ENCODE measurements at places on chromosomes 1 and 21.

DNA sequence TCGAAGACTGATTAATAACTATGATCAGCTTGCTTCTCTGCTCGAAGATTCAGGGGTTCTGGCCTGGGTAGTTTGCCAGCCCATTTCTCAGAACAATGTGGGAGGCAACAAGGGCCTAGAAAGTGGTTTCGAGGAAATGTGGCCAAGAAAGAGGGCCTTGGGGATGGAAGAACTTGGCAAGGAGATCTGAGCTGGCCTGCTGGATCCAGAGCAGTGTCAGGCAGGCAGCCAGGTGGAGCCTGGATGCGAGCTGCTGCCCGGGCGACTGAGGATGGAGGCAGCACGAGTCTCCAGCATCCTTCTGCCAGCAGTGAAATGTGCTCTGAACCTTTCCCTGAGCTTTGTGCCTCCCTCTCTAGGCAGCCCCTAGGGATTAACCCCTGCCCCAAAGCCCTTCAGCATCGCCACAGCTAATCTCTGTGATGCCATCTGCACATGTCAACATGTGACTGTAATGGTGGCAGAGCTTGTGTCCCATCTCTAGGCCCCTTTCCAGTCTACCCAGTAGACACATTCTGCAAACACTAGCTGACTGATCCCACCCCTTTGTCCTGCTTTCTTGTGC is 61.0 kb upstream of the NEK2 start:
- DNase-seq = no peak

GRCh38 chr1:162656266-162656665 is 24.0 kb downstream of the DDR2 start:
- DNase-seq = no peak

DNA sequence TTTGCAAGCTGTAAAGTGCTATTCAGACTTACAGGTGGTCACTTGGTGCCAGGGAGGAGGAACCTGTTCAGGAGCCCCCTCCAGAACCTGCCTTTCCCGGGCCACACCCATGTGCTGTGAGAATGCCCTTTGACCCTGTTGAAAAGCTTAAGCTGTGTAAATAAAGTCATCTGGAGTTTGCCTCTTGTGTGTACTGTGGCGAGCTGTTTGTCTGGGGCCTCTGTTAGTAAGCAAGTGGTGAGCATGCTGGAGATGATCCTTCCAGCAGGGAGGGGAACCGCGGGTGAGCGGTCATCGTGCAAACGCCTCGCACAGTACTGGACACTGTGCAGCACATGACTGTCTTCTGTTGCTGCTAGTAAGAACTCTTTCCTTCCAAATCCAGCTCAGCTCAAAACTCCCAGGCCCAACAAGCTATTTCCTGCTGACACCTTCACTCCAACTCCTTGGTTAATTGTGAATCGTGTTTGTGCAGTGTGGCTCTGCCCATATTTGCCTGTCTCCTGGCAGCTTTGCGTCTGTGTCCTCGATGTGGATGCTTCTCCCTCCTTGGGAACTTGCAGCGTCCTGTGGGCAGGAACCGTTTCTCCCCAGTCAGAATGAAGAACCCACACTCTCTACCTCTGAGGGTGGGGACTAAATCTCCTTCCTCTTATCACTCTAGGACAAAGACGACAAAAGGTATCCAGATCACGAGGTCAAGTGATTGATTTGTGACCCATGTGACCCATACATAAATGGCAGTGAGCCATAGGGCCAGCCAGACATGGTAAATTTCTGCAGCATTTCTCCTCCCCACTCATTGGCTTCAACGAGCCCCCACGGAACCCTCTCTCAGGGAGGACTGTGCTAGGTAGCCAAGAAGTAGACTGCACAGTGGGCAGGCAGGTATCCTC is 13.9 kb upstream of the BTG2 start:
- no peak for DNase-seq

GRCh38 chr1:234368320-234369032 is 4.8 kb upstream of the COA6 start:
- no peak for DNase-seq

DNA sequence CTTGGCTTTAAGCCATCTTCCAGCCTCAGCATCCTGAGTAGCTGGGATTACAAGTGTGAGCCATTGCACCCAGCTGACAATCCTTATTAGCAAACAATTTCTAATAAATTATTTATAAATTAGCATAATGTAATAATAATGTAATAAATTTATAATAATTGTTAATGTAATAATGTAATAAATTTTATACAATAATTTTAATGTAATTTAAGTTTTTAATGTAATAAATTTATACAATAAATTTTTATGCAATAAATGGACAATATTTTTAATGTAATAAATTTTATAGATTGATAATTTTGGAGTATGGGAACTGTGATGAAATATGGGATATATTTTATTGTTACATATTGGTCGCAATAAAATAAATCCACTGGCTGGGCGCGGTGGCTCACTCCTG is 1457.5 kb downstream of the KCNT2 start:
- DNase-seq = no peak

GRCh38 chr1:52674497-52675384 is 23.4 kb downstream of the COA7 start:
- DNase-seq = no peak

GRCh38 chr1:235069577-235070563 is 58.8 kb downstream of the TOMM20 start:
- DNase-seq = peak; percentile 93

- DNase-seq = no peak
Observed at GRCh38 chr21:26581818-26582217, 8.7 kb upstream of the CYYR1 start.

GRCh38 chr1:201104141-201104540 is 8.1 kb downstream of the CACNA1S start:
- no peak for DNase-seq

- DNase-seq = no peak
Observed at GRCh38 chr1:192601567-192601966, 26.0 kb downstream of the RGS1 start.

GRCh38 chr1:172185996-172186395 is 234.5 kb upstream of the C1orf105 start:
- DNase-seq = no peak

DNA sequence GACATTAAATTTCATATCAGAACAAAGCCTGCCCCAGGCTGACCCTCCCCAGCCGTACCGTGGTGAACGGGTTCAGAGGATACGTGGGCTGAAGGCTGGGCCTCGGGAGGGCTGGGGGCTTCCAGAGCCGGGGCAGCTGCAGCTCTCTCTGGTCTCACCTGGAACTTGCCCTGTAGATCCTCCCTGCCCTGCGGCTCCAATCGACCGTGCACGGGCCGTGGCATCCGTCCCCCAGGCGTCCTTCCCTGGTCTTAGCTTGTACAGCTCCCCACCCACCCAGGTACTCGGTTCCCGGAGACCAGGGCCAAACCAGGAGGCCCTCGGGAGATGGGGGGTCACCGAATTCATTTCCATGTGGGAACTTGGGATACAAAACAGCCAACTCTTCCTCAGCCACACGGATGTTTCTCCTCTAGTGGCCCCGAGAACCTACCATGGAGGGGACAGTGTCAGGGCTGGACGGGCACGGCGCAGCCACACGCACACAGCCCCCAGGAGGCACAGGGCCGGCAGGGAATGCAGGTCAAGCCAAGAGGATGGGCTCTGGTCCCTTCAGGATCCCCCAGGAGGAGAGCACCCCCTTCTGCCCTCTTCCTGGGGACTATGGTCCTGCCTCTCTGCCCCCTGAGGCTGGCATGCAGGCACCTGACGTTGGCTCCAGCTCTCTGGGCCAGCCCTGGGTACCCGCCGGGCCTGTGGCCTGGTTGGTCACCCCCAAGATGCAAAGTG is 3.1 kb downstream of the B3GALT6 start:
- DNase-seq = no peak

GRCh38 chr1:222892137-222892769 is 77.4 kb downstream of the DISP1 start:
- DNase-seq = peak; percentile 64

GRCh38 chr1:110476028-110476765 is 25.2 kb downstream of the PROK1 start:
- DNase-seq = no peak

DNA sequence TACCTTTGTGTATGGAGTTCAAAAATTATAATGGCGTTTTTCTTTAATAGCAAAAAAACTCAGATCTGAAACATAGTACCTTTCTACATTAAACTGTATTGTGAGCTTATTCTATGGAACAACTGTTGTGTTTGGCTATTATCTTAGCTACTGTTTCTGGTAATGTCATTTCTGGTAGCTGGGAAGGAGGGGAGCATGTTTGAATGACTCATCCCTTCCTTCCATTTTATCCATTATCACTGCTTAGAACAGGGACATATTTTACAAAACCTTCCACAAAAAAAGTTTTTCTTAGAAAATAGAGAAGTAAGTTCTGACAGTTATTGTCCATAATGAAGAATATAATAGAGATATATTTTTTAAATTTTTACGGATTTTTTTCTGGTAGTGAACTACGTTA is 128.3 kb downstream of the NRDC start:
- no peak for DNase-seq

- DNase-seq = no peak
Observed at GRCh38 chr1:160459056-160459455, 58.7 kb downstream of the VANGL2 start.

- no peak for DNase-seq
Observed at GRCh38 chr21:20999659-21000058, 1.4 kb downstream of the NCAM2 start.

- DNase-seq = no peak
Observed at GRCh38 chr21:22476726-22477646, 1478.8 kb downstream of the NCAM2 start.

DNA sequence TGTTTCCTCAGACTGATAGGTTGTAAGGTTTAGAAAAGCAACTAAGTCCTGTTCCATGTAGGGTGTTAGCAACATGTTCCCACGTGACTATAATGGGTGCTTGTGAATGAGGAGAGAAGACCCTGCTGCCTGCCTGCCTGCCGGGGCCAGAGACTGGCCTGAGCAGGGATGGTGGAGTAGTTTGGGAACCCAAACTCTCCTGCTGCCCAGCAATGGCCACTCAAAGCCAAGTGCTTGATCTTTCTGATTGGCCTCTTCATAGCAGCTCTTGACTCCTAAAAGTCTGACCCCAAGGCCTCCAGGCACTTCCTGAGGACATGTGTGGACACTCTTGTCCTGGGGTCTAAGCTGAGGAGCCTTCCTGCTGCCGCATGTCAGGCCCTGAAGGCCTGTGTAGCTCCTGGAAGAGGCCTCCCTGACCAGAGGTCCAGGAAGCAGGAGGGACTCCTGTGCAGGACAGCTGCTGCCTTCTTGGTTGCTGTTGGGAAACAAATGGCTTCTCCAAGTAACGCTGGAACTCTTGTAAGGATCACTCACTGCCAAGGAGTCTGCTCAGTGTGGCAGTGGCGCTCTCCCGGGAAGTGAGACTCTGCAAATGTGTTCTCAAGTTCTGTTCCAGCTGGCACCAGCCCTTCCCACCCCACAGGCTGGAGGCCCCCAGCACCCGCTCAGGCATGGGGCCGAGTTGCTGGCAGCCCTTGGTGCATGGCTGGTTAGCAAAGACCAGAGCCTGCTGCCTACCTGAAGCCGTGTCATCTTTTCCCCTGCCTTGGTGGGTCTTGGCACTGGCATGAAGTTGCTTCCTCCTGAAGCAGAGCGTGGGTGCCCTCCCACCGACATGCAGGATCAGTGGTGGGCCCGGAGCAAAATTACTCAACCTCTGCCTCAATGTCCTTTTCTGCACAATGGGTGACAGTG is 35.5 kb downstream of the MAN1C1 start:
- DNase-seq = no peak

GRCh38 chr1:2546515-2547209 is 9.5 kb upstream of the TNFRSF14 start:
- no peak for DNase-seq

- peak; percentile 84 for DNase-seq
Observed at GRCh38 chr1:221886743-221887414, 145.0 kb upstream of the DUSP10 start.

DNA sequence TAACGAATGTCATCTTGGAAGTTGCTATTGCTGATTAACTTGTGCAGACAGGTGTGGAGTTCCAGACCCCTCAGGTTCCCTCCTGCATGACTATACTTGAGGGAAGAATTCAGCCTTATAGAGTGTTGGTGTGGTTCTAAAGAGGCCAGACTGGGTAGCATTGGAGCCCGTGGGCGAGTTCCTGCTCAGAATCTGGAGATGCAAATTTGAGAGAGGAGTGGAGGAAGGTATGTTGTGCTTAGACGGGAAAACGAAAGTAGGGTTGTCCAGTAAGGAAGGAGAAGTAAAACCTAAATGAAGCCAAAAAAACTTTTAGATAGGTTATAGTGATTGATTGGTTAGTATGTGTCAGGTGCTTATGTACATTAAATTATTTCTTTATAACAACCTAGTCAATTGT is 79.2 kb downstream of the ZNF326 start:
- DNase-seq = no peak

GRCh38 chr1:222616525-222616924 is 1.4 kb upstream of the MIA3 start:
- peak; percentile 61 for DNase-seq

GRCh38 chr21:45308194-45309068 is 20.7 kb upstream of the POFUT2 start:
- DNase-seq = no peak

- DNase-seq = no peak
Observed at GRCh38 chr21:44484498-44485253, 29.4 kb downstream of the LRRC3 start.

DNA sequence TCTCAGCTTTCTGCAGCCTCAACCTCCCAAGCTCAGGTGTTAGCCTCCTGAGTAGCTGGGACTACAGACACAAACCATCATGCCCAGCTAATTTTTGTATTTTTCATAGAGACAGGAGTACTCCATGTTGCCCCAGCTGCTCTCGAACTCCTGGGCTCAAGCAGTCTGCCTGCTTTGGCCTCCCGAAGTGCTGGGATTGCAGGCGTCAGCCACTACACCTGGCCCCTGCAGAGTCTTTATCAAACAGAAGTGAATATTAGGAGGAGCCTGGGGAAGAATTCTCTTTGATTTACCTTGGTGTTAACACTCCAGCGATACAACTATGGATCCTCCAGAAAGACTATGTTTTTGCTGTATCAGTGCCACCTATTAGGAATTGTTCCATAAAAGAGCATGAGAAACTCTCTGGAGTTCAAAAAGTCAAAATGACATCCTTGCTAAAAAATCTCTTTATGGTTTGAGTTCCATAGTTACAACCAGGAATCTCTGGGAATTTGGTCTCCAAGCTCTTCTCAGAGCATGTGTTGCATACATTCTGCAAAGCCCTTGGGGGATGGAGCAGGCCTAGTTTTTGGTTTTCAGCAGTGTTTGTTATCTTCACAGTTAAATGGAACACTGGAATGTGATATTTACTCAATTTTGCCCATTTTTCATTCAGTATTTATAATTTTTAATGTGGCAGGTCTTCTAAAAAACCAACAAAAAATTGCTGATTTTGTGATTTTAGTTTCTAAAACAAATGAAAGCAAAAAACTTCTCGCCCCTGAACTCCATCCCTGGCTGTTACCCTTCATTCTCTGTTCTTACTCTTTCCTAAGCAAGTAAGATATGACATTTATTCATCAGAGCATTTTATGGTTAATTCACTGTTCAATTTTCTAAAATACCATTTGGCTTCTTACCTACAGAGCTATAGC is 77.3 kb downstream of the OLFML2B start:
- no peak for DNase-seq

GRCh38 chr1:173661763-173662162 is 7.9 kb downstream of the ANKRD45 start:
- DNase-seq = no peak

- DNase-seq = no peak
Observed at GRCh38 chr21:34836933-34837505, 168.2 kb downstream of the CLIC6 start.

GRCh38 chr1:163528710-163529348 is 207.1 kb downstream of the NUF2 start:
- no peak for DNase-seq

- no peak for DNase-seq
Observed at GRCh38 chr1:54486907-54487306, 61.1 kb upstream of the ACOT11 start.
